Naive thymus-derived CD8-positive, alpha-beta T cell (primary cell): ENCODE measurements at places on chromosomes 5 and 9.

DNA sequence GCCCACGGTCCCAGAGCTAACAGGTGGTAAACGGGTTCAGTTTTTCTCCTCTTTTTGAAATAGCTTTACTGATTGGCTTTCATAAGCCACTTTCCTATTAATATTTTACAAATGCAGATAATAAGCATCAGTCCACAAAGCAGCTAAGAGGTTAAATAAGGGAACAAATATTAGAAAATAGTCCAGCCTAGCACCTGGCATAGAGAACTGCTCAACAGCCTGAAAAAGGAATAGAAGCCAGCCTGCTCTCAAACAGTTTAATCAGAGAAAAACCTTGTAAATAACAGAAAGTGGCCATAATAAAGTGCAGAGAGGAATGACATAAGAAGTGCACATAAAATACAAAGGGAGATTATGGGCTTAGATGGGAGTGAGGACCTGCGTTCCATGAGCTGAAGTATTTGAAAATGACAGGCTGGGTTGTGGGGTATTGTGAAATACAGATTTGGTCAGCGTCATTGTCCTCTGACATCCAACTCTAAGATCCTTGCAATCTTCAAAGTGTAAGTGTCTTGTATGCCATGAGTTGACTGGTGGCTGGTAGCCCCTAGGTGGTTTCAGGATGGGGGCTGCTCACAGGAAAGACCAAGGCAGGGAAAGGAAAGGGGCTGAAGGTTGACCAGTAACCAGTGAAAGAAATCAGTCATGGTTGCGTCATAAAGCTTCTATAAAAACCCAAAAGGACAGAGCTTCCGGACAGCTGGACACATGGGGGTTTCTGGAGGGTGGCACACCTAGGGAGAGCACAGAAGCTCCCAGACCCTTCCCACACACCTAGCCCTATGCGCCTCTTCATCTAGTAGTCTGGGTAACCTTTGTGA, 32.4 kb downstream of the MYO10 start:
- no peak for DNase-seq

DNA sequence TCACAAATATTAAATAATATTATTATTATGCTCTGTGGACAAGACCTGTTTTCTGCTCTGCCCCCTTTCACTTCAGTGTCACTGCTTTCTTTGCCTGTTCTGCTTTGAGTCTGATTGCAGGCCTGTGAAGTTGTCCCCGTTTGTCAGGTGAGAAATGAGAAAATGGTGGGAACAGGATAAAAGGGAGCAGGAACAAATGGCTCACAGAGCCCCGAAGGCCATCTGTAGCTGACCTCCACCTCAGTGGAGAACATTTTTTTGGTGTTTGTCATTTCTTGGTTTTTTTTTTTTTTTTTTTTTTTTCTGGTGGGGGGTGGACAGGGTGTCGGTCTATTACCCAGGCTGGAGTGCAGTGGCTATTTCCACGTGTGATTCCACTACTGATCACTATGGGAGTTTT, 13.2 kb upstream of the S100Z start:
- no peak for DNase-seq

- no peak for DNase-seq
Observed at GRCh38 chr9:127197861-127198430, 66.6 kb upstream of the GARNL3 start.

DNA sequence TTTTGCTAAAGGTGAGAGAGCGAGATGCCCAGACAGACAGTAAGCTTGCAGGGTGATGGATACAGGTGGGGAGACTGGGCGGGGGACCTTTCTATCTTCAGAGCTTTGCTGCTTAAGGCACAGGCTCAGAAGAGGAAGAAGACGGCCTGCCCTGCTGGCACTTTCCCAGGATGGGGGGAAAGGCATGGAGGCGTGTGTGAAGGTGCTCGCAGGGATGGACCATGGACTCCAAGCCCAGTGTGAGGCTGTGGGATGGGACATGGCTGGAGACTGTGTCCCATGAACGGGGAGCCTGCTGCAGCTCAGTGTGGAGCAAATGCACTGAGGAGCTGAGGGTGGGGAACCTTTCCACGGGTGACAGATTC, 243.2 kb upstream of the IRX4 start:
- no peak for DNase-seq

GRCh38 chr5:133744051-133744959, 132.0 kb upstream of the FSTL4 start:
- no peak for DNase-seq

DNA sequence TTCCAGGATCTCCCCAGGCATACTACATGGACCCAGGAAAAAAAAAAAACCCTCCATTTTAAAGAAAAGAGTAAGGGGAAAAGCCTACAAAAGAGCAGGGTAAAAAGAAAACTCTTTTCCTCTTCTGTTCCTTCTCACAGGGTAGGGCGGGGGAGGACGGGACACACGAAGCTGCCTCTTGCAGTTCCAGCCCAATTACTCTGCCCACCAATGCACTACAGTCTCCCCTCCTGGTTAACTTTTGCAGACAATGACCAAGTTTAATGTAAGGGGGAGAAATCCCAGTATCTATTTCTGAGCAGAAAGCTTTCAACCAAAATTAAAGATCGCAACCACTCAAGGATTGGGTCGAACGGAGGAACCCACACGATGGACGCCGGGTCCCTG, 1.3 kb downstream of the BRD3 start:
- no peak for DNase-seq

- no peak for DNase-seq
Observed at GRCh38 chr5:38757451-38758245, 88.2 kb upstream of the OSMR start.

- no peak for DNase-seq
Observed at GRCh38 chr5:118593003-118593328, 395.4 kb downstream of the DTWD2 start.

GRCh38 chr9:137295238-137295811, 6.7 kb downstream of the NRARP start:
- peak; percentile 51 for DNase-seq

DNA sequence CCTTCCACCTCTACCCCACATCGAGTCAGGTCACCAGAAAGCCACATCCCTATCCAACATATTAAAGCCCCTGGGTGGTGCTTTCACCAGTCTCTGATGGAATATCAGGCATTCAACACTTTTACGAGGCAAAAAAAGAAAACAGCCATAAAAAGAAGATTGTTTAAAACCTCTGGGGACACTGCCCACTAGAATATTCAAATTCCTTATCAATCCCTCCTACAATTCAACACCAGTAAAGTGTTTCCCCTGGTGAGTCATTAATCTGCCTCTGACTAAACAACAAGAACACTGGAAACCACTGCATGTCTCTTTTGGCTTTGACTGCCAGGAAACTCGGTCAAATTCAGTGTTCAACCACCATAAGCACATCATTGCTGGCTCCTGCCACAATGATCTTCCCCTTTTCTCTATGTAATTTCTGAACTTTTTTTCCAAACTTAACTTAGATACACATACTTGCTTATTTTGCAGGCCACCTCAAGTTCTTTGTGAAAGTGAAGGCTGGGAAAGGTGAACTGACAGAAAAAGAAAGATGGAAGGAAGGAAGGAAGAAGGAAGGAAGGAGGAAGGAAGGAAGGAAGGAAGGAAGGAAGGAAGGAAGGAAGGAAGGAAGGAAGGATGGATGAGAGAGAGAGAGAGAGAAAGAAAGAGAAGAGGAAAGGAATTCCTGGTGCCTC, 105.3 kb downstream of the PAX5 start:
- no peak for DNase-seq

- no peak for DNase-seq
Observed at GRCh38 chr9:36937346-36937745, 96.7 kb downstream of the PAX5 start.

DNA sequence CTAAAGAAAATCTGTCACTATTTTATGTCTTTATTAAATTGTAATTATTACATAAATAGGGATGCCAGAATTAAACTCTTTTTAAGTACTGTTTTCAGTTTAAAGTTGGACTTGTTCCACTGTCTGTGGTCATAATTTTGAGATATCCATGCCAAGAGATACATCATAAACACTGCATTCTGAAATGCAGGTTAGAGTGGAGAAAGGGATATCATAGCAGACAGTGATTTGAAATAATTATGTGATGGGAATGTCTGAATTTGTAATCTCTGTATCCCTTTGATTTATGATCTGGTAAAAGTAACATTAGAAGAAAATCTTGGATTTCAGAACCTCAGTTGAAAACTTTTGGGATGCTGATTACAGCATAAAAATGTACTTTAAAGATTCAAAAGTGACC, 222.1 kb downstream of the GOLPH3 start:
- DNase-seq: no peak

DNA sequence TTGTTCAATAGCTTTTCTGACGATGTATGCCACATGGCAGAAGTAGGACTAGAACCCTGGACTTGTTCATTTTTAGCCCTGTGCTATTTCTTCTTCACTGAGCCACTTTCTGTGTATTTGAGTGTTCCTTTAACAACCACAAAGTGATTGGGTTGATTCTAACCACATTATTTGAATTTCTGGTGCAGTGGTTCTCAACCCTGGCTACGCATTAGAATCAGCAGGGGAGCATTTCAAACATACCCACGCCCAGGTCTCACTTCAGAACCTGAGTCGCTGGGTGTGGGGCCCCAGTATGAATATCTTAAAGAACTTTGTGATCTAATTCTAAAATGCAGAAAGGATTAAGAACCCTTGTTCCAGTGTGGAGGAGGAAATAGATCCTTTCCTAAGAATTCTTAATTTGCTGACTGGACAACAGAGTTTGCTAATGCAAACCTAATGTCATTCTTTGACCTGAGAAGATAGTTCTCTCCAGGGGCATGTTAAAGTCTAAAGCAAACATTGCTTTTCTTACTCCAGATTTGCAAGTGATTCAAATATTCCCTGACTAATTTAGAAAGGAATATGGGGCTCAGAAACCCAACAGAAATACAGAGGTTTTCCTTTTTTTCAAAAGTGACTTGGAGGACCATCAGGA, 75.4 kb upstream of the GDNF start:
- no peak for DNase-seq

DNA sequence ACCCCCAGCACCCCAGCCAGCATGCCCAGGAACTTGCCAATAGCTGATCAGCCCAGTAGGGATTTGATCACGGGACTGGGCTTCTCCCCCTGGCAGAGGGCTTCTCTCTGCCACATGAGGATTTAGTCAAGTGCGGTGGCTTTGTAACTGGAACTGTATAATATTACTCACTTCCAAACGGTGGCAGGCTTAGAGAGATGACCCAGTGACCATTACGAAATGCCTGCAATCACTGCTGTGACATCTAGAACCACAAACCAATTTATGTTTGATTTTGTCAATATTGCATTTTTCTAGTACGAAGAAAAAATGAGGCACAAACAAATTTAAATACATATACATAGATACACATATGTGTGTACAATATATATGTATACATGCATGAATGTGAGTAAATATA, 192.1 kb downstream of the ERCC6L2 start:
- no peak for DNase-seq

DNA sequence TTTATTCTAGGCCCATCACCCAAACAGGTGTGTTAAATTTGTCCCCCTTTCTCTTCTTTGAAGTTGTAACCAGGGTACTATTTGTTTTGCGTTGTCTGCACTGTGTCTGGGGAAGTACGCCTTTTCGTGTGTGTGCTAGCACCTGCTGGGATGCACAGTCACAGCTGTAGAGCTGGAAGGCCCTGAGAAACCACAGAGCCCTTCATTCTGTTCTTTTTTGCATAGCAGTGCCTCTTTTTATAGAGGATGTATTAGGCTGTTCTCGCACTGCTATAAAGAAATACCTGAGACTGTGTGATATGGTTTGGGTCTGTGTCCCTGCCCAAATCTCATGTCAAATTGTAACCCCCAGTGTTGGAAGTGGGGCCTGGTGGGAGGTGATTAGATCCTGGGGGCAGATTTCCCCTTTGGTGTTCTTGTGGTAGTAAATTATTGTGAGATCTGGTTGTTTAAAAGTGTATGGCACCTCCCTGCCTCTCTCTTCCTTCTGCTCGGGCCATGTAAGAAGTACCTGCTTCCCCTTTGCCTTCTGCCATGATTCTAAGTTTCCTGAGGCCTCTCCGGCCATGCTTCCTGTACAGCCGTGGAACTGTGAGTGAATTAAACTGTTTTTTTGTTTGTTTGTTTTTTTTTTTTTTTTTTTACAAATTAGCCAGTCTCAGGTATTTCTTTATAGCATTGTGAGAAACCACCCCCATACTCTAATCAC, 14.0 kb downstream of the SEC61B start:
- DNase-seq: no peak

DNA sequence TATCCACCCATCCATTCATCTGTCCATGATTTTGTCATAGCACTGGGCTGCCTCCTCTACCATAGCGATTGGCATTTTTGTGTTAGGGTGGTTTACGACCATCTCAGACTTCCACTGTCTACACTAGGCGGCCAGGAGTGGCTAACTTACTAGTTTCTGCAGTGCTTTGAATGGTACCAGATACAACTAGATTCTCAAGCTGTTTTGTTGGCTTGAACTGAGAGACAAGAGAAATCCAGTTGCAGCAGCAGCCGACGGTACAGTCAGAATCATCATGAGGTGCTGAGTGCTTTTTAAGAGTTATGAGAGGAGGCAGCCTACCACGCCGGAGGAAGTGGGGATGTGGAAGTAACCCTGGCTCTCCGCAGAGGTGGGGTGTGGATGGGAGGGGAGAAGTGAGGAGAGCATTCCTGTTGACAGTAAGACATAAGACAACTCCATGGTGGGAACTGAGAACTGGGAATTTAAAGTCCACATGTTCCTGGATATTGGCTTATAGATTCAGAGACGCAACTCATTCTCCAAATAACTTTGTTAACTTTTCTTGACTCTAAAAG, 27.9 kb downstream of the COL5A1 start:
- no peak for DNase-seq

DNA sequence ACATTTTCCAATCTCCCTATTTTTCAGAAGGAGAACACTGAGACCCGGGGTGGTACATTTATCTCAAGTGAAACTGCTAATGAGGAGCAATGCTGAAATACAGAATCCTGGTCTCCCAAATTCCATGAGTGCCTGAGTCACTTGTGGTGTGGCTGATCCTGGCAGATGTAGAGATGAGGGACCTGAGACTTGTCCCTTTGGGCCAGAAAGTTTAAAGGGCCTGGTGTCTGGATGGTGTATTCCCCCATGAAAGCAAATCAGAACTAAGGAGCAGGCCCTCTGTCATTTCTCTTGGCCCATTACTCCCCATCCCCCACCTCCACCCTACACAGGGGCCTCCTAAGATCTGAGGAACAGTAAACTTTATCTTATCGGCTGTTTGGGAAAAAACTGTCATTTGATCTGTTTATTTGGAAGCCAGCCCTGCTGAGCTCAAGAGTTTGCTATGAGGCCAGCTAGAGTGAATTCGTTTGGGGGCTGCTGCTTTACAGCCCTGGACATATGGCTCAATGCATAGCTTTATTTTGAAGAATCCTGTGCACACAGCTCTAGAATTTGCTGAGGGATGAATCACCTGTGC, 140.3 kb downstream of the LHFPL2 start:
- no peak for DNase-seq

GRCh38 chr5:147639321-147639720, 129.5 kb upstream of the DPYSL3 start:
- no peak for DNase-seq
